ENCODE measurements at places on chromosomes 1 and 21.
A peak's percentile ranks its signal among the peaks of the same experiment; 100 is the strongest.

DNA sequence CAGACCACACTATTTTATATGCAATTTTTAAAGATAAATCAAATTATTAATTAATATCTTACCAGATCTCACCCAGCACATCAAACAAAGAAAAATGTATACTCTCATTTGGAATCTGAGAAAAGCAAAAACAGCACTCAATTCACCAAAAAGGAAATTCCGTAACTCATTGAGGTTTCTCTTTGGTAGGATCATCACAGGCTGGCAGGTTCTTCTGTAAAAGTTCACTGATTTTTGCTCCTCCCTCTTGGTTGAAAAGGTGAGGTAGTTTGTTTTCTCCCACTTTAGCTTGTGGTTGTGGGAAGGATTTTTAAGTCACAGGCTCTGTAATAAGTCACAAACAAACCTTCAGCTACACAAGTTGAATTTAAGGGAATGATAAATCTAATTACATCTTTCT lies at the start of gene LIPI:
LIPI (minus strand) TSS at position 218 of the 400 bp plus-strand sequence; CDS start at position 108, 110 bp downstream.
- DNase-seq = no peak

DNA sequence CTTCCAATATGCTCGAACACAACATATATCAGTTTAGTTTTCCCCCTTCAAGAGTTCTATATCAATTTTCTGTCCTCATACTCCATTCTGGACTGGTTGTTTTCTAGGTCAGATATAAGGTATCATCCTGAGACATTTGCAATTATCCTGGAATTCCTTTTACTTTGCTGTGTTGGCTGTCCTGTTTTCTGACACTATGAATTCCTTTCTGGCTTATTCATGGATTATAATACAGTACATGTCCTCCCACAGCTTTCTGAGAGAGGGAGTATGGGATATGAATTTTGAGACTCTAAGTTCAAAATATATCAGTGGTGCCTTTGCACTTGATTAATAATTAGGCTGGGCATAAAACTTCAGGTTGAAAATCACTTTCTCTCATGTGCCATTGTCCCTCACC lies 11.9 kb downstream of the PHTF1 start:
- DNase-seq = peak; percentile 42

DNA sequence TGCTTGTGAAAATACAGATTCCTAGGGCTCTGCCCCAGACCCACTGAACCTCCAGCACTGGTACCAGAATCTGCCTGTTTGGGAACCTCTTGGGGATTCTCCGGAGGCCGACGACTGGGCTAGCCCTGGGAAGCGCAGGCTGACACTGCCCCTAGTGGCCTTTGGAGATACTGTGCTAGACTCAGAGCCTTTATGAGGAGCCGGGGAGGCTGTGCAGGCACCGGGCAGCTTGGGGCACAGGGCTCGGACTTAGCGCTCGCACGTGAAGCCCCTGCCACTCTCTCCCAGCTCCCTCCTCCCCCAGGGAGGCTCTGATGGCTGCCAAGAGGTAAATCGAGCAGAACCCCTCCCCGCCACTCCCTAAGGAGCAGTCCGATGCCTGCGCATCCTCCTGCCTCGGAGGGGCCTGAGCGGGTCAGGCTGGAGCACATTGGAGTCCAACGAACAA lies 144.6 kb upstream of the TNR start:
- DNase-seq = peak; percentile 31

GRCh38 chr1:103561643-103562395 lies 9.6 kb upstream of the AMY2B start:
- no peak for DNase-seq

DNA sequence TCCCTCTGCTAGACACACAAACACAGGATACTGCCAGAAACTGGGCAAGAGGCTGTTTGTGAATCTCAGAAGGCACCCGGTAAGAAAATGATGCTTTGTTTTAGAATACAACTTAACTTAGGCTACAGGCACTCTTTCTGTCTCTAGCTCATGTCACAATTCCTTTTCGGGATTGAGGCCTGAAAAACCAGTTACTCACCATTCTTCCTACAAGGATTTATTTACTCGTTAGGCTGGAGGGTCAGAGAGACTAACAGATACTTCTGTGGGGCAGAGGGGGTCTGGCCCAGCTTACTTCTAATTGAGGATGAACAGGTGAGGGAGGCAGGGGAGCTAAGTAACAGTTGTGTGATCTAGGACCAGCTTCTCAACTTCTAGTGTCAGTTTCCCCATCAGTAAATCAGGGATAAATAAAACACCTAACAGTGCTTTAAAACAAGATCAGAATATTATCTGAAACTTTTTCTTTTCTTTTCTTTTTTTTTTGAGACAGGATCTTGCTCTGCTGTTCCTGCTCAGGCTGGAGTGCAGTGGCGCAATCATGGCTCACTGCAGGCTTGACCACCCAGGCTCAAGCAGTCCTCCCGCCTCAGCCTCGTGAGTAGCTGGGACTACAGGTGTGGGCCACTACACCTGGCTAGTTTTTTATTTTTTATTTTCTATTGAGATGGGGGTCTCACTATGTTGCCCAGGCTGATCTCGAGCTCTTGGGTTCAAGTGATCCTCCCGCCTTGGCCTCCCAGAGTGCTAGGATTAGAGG lies 31.9 kb downstream of the NFYC start:
- DNase-seq = no peak

All from RCC 7860 (cell line).